ENCODE measurements at places on chromosomes 2 and 18. TPM values are rescaled to one million over a fixed set of nuclear protein-coding genes. Genes with fewer than 3 reads are reported as not detected.

The SPDYA gene
- 1.4 TPM for total RNA-seq

The DNAH6 gene
- total RNA-seq: 6.6 TPM

The FEV gene
- not detected for total RNA-seq

- DNase-seq: no peak
Observed at GRCh38 chr2:119180892-119181291, 22.3 kb upstream of the C1QL2 start.

- no peak for DNase-seq
Observed at GRCh38 chr2:53353135-53354114, 414.2 kb upstream of the CHAC2 start.

GRCh38 chr2:176779917-176780316 lies 432.7 kb upstream of the HNRNPA3 start:
- no peak for DNase-seq

- no peak for DNase-seq
Observed at GRCh38 chr2:14881651-14882327, 249.3 kb downstream of the LRATD1 start.

GRCh38 chr2:26735097-26735496 lies 29.0 kb upstream of the SLC35F6 start:
- no peak for DNase-seq

DNA sequence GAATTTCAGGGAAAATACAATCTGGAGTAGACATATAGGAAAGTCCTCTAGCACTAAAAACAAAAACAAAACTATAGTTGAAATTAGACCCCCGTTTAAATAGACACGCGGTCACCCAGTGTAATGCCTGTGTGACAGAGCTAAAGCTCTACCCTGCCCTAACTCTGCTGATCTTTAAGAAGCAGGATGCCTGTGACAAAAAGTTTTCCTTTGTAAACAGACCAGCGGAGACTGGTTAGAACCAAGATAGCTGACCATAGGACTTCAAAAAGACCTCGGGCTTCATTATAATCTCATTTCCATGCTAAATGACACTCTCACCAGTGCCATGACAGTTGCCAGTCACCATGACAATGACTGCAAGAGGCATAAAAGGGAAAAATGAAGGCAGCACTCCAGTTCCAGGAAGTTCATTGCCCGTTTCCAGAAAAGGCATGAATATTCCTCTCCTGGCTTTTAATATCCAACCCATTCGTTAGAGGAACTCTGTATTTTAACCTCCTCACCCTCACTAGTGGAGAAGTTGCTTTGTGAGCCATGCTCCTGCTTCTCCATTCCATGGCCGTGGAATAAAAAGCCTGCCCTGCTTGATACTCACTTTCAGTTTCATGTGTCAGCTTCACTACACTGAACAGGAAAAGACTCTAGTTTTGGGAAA lies 157.2 kb upstream of the COPS8 start:
- DNase-seq: no peak

- no peak for DNase-seq
Observed at GRCh38 chr2:216646116-216646515, 12.9 kb downstream of the IGFBP2 start.

DNA sequence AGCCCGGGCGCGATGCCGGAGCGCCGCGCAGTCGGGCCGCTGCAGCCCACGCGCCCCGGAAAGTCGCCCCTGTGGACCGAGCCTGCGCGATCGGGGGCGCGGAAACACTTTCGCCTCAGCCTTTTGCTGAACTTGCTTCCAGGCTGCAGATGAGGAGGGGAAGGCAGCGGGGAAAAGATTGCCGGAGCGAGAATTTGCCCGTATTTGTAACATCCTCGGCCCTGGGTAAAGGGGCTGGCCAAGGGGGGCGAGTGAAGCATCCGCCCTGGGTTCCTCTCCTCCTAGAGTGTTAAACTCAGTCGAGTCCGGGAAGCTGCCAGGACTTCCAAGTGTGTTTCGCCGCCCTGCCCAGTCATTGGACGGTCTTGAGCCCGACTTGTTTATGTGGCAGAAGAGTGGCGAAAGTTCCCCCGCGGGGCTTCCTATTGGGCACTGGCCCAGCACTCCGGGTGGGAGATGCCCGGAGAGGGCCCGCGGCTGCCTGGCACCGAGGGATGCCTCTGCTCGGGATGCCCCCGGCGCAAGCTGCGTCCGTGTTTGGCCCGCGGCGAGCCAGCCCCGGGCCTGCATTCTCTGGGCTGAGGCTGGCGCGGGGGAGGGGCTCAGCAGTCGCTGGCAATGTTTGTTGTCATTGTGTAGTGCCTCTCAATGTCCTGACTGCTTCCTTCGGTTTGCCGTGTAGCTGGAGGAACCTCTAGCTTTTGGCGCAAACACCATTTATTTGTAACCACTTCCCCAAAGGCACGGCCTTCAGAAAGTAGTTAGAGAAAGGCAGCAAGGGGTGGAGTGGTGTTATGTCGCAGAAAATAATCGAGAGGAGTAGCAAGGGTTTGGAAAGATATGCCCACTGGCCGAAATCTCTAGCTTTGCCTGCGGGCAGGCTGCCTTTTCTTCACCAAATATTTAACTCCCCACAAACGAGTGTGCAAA lies 1.1 kb downstream of the CYBRD1 start:
- peak; percentile 54 for DNase-seq

DNA sequence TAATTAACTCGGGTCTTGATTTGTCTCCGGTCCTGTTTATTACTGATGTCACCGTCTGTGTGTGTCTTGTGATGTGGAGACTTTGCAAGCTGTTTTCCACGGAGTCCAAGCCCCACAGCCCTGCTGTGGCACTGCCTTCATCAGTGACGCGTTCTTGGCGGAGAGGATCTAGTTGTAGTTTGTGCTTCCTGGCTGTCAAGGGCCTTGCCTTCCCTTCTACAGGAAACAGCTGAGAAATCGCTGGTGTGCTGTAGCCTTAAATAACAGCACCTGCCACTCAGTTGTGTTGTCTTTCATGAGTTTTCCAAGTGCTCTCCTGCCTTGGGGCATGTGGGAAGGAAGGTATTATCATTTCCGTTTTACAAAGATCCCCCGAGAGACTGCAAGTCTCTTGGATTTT lies 26.3 kb downstream of the CTIF start:
- no peak for DNase-seq

GRCh38 chr2:65032019-65032975 lies 23.9 kb upstream of the CEP68 start:
- no peak for DNase-seq

All from occipital lobe (tissue), 3 donors.